ENCODE measurements at places on chromosomes 2 and 18.
A peak's percentile ranks its signal among the peaks of the same experiment; 100 is the strongest.

- no peak for DNase-seq
Measured at GRCh38 chr2:217753460-217754200, 249.2 kb downstream of the TNS1 start.

GRCh38 chr2:121596221-121597080 is 52.8 kb downstream of the CLASP1 start:
- peak; percentile 61 for DNase-seq

- DNase-seq, result no peak
Measured at GRCh38 chr18:7772510-7772888, 205.4 kb downstream of the PTPRM start.

DNA sequence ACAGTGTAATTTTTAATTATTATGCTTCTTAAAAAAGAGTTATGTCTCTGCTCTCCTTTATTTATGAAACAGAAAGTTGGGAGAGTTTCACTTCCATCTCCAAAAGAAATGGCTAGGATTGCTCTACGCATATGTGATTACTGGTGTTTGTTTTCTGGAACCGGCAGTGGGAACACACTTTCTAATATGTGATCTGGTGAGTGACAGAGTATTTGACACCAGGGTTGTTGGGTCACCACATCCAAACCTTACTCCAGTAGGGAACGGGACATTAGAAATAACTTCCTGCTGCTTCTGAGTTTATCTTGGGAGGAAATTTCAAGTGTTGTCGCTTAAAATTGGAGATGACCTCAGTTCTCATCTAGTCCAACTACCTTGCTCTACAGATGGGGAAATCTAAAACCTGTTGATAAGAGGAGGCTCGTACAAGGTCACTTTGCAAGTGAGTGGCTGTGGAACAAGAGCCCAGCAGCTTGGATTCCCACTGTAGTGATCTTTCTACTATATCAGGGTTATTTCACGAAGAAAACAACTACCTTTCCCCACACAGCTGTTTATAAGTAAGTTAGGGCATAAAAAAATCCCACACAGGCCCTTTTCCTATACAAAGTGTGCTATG is 108.5 kb downstream of the TTC32 start:
- DNase-seq, result no peak

DNA sequence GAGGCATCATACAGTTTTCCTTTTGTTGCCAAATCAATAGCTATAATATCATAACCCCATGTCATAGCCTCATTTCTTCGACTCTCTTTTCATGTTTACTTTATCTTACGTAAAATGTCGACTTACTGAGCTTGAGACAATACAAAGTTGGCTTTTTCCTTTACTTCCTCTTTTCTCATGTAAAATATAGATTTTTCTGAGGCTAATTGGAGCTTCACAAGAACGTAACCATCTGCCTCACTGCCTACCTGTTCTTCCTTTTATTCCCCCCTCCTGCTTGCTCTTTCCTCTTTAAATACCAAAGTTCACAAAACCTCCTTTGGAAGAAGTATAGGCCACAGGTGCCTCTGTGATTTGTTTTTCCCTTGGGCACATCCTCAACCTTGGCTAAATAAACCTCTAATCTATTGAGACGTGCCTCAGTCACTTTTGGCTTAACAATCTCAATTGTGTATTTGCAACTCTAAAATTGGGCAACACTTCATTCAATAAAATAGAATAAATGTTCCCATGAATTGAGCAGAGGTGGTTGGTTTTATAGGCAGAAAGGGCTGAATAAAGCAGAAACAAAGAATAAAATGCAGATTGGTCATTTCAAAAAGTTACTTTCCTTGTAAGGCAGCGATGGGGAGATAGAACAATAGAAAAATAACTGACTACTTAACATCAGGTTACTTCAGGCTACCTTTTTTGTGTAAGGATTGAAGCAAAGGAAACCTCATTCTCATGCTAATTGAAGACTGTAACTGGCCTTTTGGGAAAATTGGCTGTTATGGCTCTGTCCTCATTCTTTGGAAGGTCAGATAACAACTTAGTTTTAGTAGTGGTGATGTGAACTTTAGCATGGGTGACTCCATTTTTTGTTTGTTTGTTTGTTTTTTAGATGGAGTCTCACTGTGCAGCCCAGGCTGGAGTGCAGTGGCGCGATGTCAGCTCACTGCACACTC is 21.3 kb downstream of the COMMD1 start:
- DNase-seq, result no peak
